CD4-positive, alpha-beta memory T cell (primary cell): ENCODE measurements at places on chromosomes 2 and 18. TPM values are rescaled to one million over a fixed set of nuclear protein-coding genes. Genes with fewer than 3 reads are reported as not detected.

CYP1B1 gene
- total RNA-seq: 6.4 TPM

ITGA4 gene
- 297 TPM for total RNA-seq

DNA sequence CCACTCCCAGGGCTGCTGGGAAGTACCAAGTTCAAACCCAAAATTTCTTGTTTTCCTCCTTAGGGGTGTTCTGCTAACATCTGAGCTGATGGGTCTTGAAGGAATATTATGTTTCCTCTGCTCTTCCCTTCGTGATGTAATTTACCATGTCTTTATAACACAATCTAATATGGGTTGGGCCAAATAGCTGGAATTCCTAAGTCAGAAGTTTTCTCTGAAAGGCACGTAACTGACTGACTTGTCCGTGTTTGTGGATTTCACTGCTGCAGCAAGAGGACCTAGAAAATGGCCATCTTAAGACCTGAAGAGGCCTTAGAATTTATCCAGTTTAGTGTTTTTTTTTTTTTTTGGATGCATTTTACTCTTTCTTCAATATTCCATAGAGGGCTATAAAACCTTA is 256.7 kb downstream of the DCDC2C start:
- DNase-seq: no peak
- H3K4me1 ChIP-seq: no peaks in the 10 kb centered on the region
- no peak overlapping the region for H3K27ac ChIP-seq
- no peaks in the 10 kb centered on the region for H3K27me3 ChIP-seq
- no peaks in the 10 kb centered on the region for H3K36me3 ChIP-seq

RGPD3 gene
- 0.47 TPM for total RNA-seq

GRCh38 chr2:112547333-112547732 is 5.1 kb downstream of the POLR1B start:
- H3K4me1 ChIP-seq: peaks cover 15% of the 10 kb centered on the region
- DNase-seq: no peak

GRCh38 chr2:38512211-38512610 is 90.5 kb downstream of the HNRNPLL start:
- DNase-seq: no peak
- no peaks in the 10 kb centered on the region for H3K4me1 ChIP-seq
- H3K36me3 ChIP-seq: no peaks in the 10 kb centered on the region
- H3K27ac ChIP-seq: no peak overlapping the region
- no peak overlapping the region for H3K4me3 ChIP-seq

ANKAR gene
- 18.4 TPM for total RNA-seq

- no peaks in the 10 kb centered on the region for H3K36me3 ChIP-seq
- H3K4me1 ChIP-seq: no peaks in the 10 kb centered on the region
- no peak overlapping the region for H3K27ac ChIP-seq
These were observed 7.3 kb downstream of the GATA6 start for GRCh38 chr18:22176420-22177326.

TUBB8B gene
- not detected for total RNA-seq

- no peaks in the 10 kb centered on the region for H3K27me3 ChIP-seq
- no peaks in the 10 kb centered on the region for H3K36me3 ChIP-seq
- no peak for DNase-seq
- H3K27ac ChIP-seq: peak overlapping the region; percentile 34
These were observed 106.2 kb downstream of the BCL2 start for GRCh38 chr18:63213331-63213900.

GRCh38 chr2:184528119-184528518 is 70.2 kb upstream of the ZNF804A start:
- no peaks in the 10 kb centered on the region for H3K27me3 ChIP-seq
- DNase-seq: no peak
- no peaks in the 10 kb centered on the region for H3K4me1 ChIP-seq
- no peak overlapping the region for H3K27ac ChIP-seq
- H3K36me3 ChIP-seq: no peaks in the 10 kb centered on the region
- H3K4me3 ChIP-seq: no peak overlapping the region

DNA sequence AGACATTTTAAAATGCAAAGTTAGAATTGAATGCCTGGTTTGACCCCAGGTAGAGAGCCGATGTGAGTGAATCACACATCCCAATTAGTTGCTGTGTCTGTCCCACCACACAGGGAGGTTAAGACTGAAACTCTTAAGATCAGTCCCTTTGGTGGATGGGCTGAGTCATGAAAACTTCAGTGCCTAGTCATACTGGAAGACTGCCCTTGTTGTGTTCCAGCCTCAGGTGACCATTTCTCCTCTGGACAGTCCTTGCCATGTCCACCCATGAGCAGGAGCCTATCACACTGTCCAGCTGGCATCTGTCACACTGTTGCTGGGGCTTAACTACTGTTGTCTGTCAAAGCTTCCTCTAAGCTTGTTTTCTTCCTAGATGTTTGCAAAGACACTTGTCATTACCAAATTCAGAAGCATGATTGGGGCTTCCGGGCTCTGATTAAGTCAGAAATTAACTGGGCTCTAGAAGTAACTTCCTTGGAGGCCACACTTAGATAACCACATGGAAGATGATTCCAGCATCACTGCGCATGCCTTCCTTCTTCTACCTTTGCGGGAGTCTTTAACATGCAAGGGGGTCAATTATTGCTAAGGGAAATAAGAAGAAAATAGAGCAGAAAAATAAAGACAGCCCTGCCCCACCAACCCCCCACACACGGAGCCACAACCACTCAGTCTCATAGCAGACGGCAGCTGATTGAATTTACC is 21.3 kb downstream of the CYRIA start:
- no peaks in the 10 kb centered on the region for H3K4me1 ChIP-seq
- no peaks in the 10 kb centered on the region for H3K36me3 ChIP-seq
- no peaks in the 10 kb centered on the region for H3K27me3 ChIP-seq
- H3K27ac ChIP-seq: no peak overlapping the region

GRCh38 chr2:203972066-203972465 is 35.5 kb downstream of the ICOS start:
- no peaks in the 10 kb centered on the region for H3K36me3 ChIP-seq
- H3K27ac ChIP-seq: no peak overlapping the region
- H3K4me1 ChIP-seq: no peaks in the 10 kb centered on the region
- DNase-seq: no peak
- H3K27me3 ChIP-seq: no peaks in the 10 kb centered on the region
- no peak overlapping the region for H3K4me3 ChIP-seq

- no peak for DNase-seq
- no peaks in the 10 kb centered on the region for H3K27me3 ChIP-seq
- no peaks in the 10 kb centered on the region for H3K36me3 ChIP-seq
- H3K27ac ChIP-seq: no peak overlapping the region
- peaks cover 20% of the 10 kb centered on the region for H3K4me1 ChIP-seq
These were observed 209.5 kb downstream of the UBE2E3 start for GRCh38 chr2:181189951-181190350.

DNA sequence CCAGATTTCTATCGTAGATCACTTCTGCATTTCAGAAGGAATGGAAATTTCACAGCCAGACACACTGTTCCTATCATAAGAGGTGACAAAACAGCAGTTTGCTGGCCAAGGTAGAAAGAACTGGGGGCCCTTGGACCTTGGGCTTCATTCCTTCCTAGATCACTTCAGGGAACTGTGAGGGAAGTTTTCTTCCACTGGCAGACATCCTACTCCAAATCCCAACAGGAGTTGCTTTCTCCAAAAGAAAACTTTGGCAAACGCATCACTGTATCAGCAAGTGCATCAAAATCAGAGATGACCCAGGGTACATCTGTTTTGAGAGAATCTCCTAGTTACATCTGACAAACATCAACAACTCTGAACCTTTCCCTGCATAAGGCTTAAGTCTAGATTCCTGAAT is 348.4 kb upstream of the KLHL29 start:
- no peak for DNase-seq
- H3K27me3 ChIP-seq: no peaks in the 10 kb centered on the region
- no peaks in the 10 kb centered on the region for H3K4me1 ChIP-seq
- no peak overlapping the region for H3K4me3 ChIP-seq
- H3K27ac ChIP-seq: no peak overlapping the region

- no peaks in the 10 kb centered on the region for H3K4me1 ChIP-seq
- no peaks in the 10 kb centered on the region for H3K36me3 ChIP-seq
- H3K27ac ChIP-seq: no peak overlapping the region
- H3K4me3 ChIP-seq: no peak overlapping the region
These were observed 240.3 kb downstream of the MYCN start for GRCh38 chr2:16180631-16181030.

- no peak overlapping the region for H3K27ac ChIP-seq
- DNase-seq: no peak
- H3K36me3 ChIP-seq: no peaks in the 10 kb centered on the region
- no peak overlapping the region for H3K4me3 ChIP-seq
- H3K4me1 ChIP-seq: no peaks in the 10 kb centered on the region
- H3K27me3 ChIP-seq: no peaks in the 10 kb centered on the region
These were observed 97.4 kb downstream of the KCNF1 start for GRCh38 chr2:11009176-11009575.

- H3K4me3 ChIP-seq: no peak within 1 kb of the TSS
- DNase-seq: no peak
- H3K27ac ChIP-seq: no peak within 1 kb of the TSS
- no peaks in the 10 kb centered on the region for H3K36me3 ChIP-seq
- H3K27me3 ChIP-seq: no peaks in the 10 kb centered on the region
These were observed at the start of gene MPP4 for GRCh38 chr2:201698588-201699226. TSS of gene MPP4 (minus strand) at chr2:201698644. CDS start at chr2:201693954, 4,690 bp downstream.

ZNF532 gene
- total RNA-seq: 9.2 TPM

GRCh38 chr2:148675708-148676107 is 31.2 kb downstream of the EPC2 start:
- peaks cover 44% of the 10 kb centered on the region for H3K4me1 ChIP-seq
- DNase-seq: no peak
- H3K36me3 ChIP-seq: no peaks in the 10 kb centered on the region

- no peak overlapping the region for H3K4me3 ChIP-seq
- H3K27me3 ChIP-seq: no peaks in the 10 kb centered on the region
- no peak overlapping the region for H3K27ac ChIP-seq
- DNase-seq: no peak
These were observed 85.0 kb downstream of the RBM43 start for GRCh38 chr2:151176661-151177060.

DNAJC5G gene
- not detected for total RNA-seq

SLC35F5 gene
- total RNA-seq: 29.9 TPM

- no peaks in the 10 kb centered on the region for H3K27me3 ChIP-seq
- H3K36me3 ChIP-seq: no peaks in the 10 kb centered on the region
- H3K4me3 ChIP-seq: no peak overlapping the region
- DNase-seq: no peak
- no peak overlapping the region for H3K27ac ChIP-seq
These were observed 290.5 kb upstream of the ZSWIM2 start for GRCh38 chr2:187139469-187139868.

GRCh38 chr18:50509012-50509411 is 50.9 kb upstream of the MAPK4 start:
- no peak for DNase-seq
- H3K4me1 ChIP-seq: no peaks in the 10 kb centered on the region
- no peaks in the 10 kb centered on the region for H3K36me3 ChIP-seq
- H3K4me3 ChIP-seq: no peak overlapping the region

- H3K4me3 ChIP-seq: no peak overlapping the region
- no peaks in the 10 kb centered on the region for H3K4me1 ChIP-seq
- no peaks in the 10 kb centered on the region for H3K27me3 ChIP-seq
- H3K36me3 ChIP-seq: peaks cover 1% of the 10 kb centered on the region
These were observed 36.5 kb downstream of the EIF4E2 start for GRCh38 chr2:232586943-232587505.

DNA sequence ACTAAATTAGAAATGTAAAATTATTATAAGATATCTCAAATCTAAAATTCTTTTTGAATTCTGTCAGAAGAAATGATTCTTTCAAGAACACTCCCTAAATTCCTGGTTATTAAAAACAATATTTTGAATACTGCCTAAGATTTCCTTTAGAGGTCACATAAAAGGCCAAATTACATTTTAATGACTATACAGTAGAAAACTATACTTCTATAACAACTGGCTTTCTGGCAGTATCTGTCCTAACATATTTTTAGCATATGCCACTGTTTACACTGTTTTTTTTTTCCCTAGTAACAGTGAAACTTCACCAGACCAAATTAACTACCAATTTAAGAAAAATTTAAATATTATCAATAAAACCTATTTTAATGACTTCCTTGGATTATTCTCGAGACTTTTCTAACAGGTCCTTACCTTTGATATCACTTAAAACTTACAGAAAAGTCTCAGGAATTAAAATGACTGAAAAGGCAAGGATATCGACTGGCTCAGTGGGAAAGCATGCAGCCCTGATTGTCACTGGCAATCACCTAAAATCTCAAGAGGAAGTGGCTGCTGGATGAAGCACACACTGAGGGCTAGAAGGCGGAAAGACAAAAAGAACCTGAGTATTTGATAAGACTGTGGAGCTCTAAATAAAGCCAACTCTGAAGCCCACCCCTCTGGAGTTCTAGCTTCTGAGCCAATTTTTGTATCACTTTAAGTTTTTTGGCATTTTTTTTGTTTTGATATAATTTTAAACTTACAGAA is 59.6 kb downstream of the SPIRE1 start:
- H3K4me1 ChIP-seq: peaks cover 6% of the 10 kb centered on the region
- no peak overlapping the region for H3K4me3 ChIP-seq
- H3K27ac ChIP-seq: no peak overlapping the region
- DNase-seq: no peak
- no peaks in the 10 kb centered on the region for H3K27me3 ChIP-seq

- peak overlapping the region; percentile 94 for H3K27ac ChIP-seq
- peaks cover 62% of the 10 kb centered on the region for H3K4me1 ChIP-seq
- no peaks in the 10 kb centered on the region for H3K27me3 ChIP-seq
- DNase-seq: no peak
- H3K4me3 ChIP-seq: peak overlapping the region; percentile 57
- H3K36me3 ChIP-seq: peaks cover 28% of the 10 kb centered on the region
These were observed 995 bp downstream of the TMEM127 start for GRCh38 chr2:96264656-96265348.

SETBP1 gene
- total RNA-seq: 0.09 TPM

DNA sequence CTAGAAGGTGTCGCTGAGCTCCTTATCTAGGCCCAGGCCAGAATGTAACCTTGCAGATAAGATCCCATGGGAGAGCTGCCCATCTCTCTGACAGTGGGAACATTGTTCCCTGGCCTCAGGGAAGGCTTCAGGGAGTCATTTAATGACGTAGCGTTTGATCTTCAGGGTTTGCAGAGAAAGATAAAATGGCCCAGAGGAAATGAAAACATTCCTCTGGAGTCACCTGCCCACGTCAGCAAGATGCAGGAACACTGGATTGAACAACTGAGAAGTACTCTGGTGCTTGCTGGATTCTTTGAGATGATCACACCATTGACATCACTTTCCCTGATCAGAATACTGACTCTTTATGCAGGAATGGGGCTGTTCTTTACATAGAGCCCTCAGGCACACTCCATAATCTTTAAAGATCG is 51.6 kb downstream of the MAPK4 start:
- no peaks in the 10 kb centered on the region for H3K4me1 ChIP-seq
- DNase-seq: no peak
- H3K36me3 ChIP-seq: no peaks in the 10 kb centered on the region
- no peak overlapping the region for H3K27ac ChIP-seq
- H3K27me3 ChIP-seq: no peaks in the 10 kb centered on the region

GRCh38 chr2:202436626-202437025 is 60.5 kb downstream of the BMPR2 start:
- no peaks in the 10 kb centered on the region for H3K27me3 ChIP-seq
- H3K4me3 ChIP-seq: no peak overlapping the region
- H3K36me3 ChIP-seq: no peaks in the 10 kb centered on the region
- H3K27ac ChIP-seq: no peak overlapping the region
- no peak for DNase-seq
- H3K4me1 ChIP-seq: no peaks in the 10 kb centered on the region

- H3K4me1 ChIP-seq: peaks cover 47% of the 10 kb centered on the region
- H3K27me3 ChIP-seq: no peaks in the 10 kb centered on the region
- H3K27ac ChIP-seq: peak overlapping the region; percentile 100
- peak overlapping the region; percentile 78 for H3K4me3 ChIP-seq
These were observed 1.4 kb downstream of the ELP2 start for GRCh38 chr18:36130883-36131653.

TMEM169 gene
- total RNA-seq: 5.1 TPM
